ENCODE measurements at places on chromosomes 7 and 10. TPM values are rescaled to one million over a fixed set of nuclear protein-coding genes. Genes with fewer than 3 reads are reported as not detected.

- H3K27ac ChIP-seq, result no peak overlapping the region
- no peaks in the 10 kb centered on the region for H3K36me3 ChIP-seq
- H3K4me1 ChIP-seq, result no peaks in the 10 kb centered on the region
- peaks cover 10% of the 10 kb centered on the region for H3K27me3 ChIP-seq
Measured at GRCh38 chr7:94449151-94449725, 54.5 kb downstream of the COL1A2 start.

- DNase-seq, result no peak
- no peak overlapping the region for H3K4me3 ChIP-seq
- H3K4me1 ChIP-seq, result peaks cover 16% of the 10 kb centered on the region
- H3K27me3 ChIP-seq, result peaks cover 6% of the 10 kb centered on the region
- no peaks in the 10 kb centered on the region for H3K36me3 ChIP-seq
Measured at GRCh38 chr7:73892003-73892999, 31.3 kb downstream of the TMEM270 start.

DNA sequence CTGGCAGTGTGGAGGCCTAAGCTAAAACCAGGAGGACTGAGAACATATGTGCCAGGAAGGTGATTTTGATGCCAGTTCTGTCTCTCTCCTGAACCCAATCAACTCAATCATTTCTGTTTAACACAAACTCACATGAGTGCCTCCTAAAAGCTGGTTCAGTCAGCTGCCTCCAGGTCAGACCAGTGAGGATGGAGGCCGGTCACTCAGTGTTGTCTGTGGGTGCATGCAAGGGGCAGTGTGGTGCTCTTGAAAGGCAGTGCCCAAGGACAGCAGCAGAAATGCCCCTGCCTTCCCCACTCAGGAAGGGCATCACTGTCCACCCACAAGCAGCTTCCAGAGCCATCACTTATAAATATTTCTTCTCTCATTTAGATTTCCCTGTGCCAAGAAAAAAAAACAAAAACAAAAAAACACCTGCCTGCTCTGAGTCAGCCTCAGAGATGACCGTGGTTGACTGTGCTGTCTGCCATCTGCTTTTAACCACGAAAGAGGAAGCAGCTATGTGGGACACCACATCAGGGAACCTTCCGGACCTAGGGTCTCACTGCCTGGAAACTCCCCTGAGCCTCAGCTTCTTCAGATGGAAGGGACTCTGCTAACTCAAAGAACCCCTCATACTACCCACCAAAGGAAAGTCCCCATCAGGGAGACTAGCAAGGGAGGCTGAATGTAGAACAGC lies 39.1 kb downstream of the VOPP1 start:
- H3K27me3 ChIP-seq, result no peaks in the 10 kb centered on the region
- H3K27ac ChIP-seq, result peak overlapping the region; percentile 94
- DNase-seq, result peak; percentile 83
- peaks cover 72% of the 10 kb centered on the region for H3K4me1 ChIP-seq
- peak overlapping the region; percentile 55 for H3K4me3 ChIP-seq

DNA sequence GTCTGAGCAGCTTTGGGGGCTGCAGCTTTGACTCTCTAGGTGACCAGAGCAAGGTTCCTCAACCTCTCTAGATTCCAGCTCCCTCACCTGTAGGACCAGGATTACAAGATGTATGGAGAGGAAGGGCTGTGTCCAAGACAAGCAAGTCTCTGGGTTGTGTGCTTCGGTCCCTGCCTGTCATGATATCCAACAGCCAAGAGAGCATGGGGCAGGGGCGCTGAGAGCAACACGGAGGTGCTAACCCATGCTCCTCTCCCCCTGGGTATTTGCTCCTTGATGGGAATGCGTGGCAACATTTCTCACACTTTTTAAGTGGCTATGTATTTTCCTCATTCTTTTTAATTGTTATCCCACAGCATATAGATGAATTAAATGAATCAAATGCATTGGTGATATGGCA lies 10.3 kb downstream of the CDHR1 start:
- H3K4me3 ChIP-seq, result no peak overlapping the region
- no peak for DNase-seq
- no peak overlapping the region for H3K27ac ChIP-seq
- H3K27me3 ChIP-seq, result peaks cover 12% of the 10 kb centered on the region

Gene PCLO
- total RNA-seq, result not detected

DNA sequence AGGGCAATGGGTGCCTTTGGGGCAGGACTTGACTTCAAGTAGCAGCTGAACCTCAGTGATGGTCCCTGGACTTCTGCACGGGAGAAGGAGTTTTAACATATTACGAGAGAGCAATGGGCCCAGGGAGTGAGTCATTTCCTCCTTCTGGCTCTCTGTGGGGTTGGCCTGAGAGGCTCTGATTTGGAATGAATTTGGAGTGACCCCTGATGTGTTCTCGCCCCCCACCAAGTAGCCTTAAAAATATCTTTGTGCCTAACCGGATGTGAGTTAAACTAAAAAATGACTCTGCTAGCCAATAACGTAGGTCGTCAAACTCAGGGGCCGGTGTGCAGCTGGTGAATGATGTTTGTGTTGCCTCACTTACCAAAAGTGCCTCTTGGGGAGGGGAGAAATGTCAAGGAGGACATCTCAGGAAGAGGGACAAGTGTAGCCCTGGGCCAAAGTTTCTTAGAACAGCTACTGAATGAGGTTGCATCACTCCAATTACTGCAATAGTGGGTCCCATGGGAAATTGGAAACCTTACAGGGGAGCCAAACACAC lies 656.6 kb downstream of the INHBA start:
- no peak overlapping the region for H3K4me3 ChIP-seq
- no peaks in the 10 kb centered on the region for H3K4me1 ChIP-seq
- DNase-seq, result no peak
- no peaks in the 10 kb centered on the region for H3K36me3 ChIP-seq
- H3K27ac ChIP-seq, result no peak overlapping the region
- H3K27me3 ChIP-seq, result no peaks in the 10 kb centered on the region

GRCh38 chr7:107090457-107090856 lies 46.0 kb downstream of the PRKAR2B start:
- DNase-seq, result no peak
- H3K36me3 ChIP-seq, result no peaks in the 10 kb centered on the region
- no peak overlapping the region for H3K27ac ChIP-seq
- H3K4me1 ChIP-seq, result no peaks in the 10 kb centered on the region
- peaks cover 14% of the 10 kb centered on the region for H3K27me3 ChIP-seq
- H3K4me3 ChIP-seq, result no peak overlapping the region

Gene CRTAC1
- total RNA-seq, result not detected

- H3K27ac ChIP-seq, result no peak overlapping the region
- peaks cover 31% of the 10 kb centered on the region for H3K27me3 ChIP-seq
- no peak for DNase-seq
- H3K4me3 ChIP-seq, result no peak overlapping the region
- no peaks in the 10 kb centered on the region for H3K36me3 ChIP-seq
- no peaks in the 10 kb centered on the region for H3K4me1 ChIP-seq
Measured at GRCh38 chr7:22751341-22751740, 24.3 kb downstream of the IL6 start.

Gene HOGA1
- total RNA-seq, result not detected

Gene TAS2R4
- total RNA-seq, result 0.65 TPM

GRCh38 chr7:116571037-116571436 lies 46.2 kb downstream of the CAV1 start:
- peaks cover 15% of the 10 kb centered on the region for H3K27me3 ChIP-seq
- H3K36me3 ChIP-seq, result no peaks in the 10 kb centered on the region
- H3K4me1 ChIP-seq, result no peaks in the 10 kb centered on the region
- DNase-seq, result no peak

DNA sequence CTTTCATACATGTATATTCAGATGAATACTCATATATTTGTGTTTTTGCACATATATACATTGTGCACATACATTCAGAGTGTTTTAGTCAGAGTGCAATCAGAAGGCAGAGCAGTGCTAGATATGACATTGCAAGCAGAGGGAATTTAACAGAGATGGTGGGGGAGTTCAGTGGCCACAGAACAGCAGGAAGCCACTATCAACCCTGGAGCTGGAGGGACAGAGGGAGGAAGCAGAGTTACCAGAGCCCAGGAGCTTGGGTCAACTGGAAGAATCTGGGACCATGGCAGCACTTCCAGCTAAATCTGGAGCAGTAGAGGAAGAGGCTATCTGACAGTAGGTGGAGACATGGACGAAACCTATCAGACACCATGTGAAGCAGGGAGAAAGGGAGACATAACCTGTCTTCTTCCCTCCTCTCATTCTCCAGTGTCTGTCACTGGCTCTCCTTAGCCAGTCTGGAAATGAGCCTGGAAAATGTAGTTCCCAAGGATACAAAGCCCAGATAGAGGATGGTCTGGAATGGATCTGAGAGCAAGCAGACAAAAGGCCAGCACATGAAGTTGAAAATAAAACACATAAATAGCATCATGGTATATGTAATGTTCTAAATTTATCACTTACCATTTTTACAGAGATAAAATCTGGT lies 33.6 kb upstream of the HERPUD2 start:
- H3K4me3 ChIP-seq, result no peak overlapping the region
- H3K27ac ChIP-seq, result peak overlapping the region; percentile 69
- H3K27me3 ChIP-seq, result peaks cover 4% of the 10 kb centered on the region
- H3K36me3 ChIP-seq, result no peaks in the 10 kb centered on the region

Gene TBL2
- 27.1 TPM for total RNA-seq

Gene JAZF1
- total RNA-seq, result 7.2 TPM

Gene RSPH10B2
- 0.43 TPM for total RNA-seq

GRCh38 chr10:103493362-103493915 lies at the start of gene NEURL1:
NEURL1 (plus strand) TSS chr10:103493705; CDS start chr10:103494388, 683 bp downstream.
- no peak within 1 kb of the TSS for H3K27ac ChIP-seq
- DNase-seq, result peak; percentile 33
- no peaks in the 10 kb centered on the region for H3K36me3 ChIP-seq
- H3K4me1 ChIP-seq, result peaks cover 22% of the 10 kb centered on the region

Gene KCND2
- not detected for total RNA-seq

DNA sequence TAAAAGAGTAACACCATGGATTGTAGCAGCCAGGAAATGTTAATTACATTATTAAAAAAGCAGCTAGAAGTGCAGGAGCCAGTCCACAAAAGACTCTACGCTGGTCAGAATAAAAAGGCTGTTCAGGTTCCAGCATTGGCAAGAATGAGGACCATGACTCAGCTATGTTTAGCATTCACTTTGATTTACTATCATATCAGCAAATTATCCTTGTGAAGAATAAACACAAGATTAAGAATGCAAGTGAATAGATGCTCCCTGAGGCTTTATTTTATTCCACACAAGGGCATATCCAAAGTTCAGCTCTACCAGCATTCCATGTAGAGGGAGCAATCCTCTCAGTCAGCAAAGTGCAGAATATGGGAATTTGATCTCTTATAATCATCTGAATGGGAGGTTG lies 13.6 kb downstream of the DGKB start:
- H3K27me3 ChIP-seq, result no peaks in the 10 kb centered on the region
- no peaks in the 10 kb centered on the region for H3K36me3 ChIP-seq
- no peaks in the 10 kb centered on the region for H3K4me1 ChIP-seq
- no peak overlapping the region for H3K27ac ChIP-seq
- DNase-seq, result no peak

- no peak overlapping the region for H3K4me3 ChIP-seq
- no peak for DNase-seq
- no peaks in the 10 kb centered on the region for H3K27me3 ChIP-seq
Measured at GRCh38 chr7:2202901-2203765, 29.6 kb downstream of the MAD1L1 start.

GRCh38 chr7:128879939-128880746 lies 17.5 kb downstream of the ATP6V1F start:
- no peak overlapping the region for H3K27ac ChIP-seq
- H3K36me3 ChIP-seq, result no peaks in the 10 kb centered on the region
- H3K4me1 ChIP-seq, result peaks cover 14% of the 10 kb centered on the region
- H3K4me3 ChIP-seq, result no peak overlapping the region

DNA sequence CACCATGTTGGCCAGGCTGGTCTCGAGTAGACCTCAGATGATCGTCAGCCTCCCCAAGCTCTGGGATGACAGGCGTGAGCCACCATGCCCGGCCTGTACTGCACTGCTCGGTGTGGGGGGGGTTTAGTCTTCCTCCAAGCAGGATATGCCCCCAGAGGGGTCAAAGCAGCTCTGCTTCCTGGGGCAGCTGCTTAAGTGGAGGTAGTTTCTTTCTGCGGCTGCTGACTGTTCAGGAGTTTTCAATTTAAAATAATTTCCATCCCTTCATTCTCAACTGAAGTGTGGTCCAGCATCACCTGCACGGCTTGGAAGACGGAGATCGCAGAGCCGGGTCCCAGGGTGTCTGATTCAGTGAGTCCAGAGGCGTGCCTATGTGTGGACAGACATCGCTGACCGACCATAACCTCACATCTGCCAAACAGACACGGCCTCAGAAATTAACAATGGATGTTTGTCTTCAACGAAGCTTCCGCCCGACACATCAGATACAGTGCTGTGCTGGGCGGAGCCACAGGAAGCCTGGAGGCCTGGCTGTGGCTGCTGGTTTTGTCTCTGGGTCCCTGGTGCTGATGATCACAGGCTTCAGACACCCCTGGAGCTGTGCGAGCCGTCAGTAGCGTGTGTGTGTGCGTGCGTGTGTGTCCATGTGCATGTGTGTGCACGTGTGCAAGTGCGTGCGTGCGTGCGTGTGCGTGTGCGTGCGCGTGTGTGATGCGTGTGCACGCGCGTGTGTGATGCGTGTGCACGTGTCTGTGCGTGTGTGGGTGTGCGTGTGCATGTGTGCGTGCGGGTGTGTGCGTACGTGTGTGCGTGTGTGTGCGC lies 226.5 kb upstream of the PITRM1 start:
- no peaks in the 10 kb centered on the region for H3K4me1 ChIP-seq
- peaks cover 7% of the 10 kb centered on the region for H3K27me3 ChIP-seq
- no peak for DNase-seq
- H3K27ac ChIP-seq, result no peak overlapping the region
- no peak overlapping the region for H3K4me3 ChIP-seq

- no peaks in the 10 kb centered on the region for H3K4me1 ChIP-seq
- no peak for DNase-seq
- no peaks in the 10 kb centered on the region for H3K36me3 ChIP-seq
- no peak overlapping the region for H3K27ac ChIP-seq
- H3K27me3 ChIP-seq, result no peaks in the 10 kb centered on the region
Measured at GRCh38 chr7:81618396-81619014, 151.3 kb downstream of the HGF start.
